Stimulated activated CD4-positive, alpha-beta T cell treated with anti-CD3 and anti-CD28 coated beads, Interleukin-4, amount 100 ng/mL, for 48 hours (primary cell): ENCODE measurements at places on chromosomes 1 and 21.

- no peak for DNase-seq
These were observed 4.8 kb downstream of the CNTN2 start for GRCh38 chr1:205047764-205048231.

GRCh38 chr1:111467865-111468716 is 5.7 kb upstream of the C1orf162 start:
- no peak for DNase-seq

DNA sequence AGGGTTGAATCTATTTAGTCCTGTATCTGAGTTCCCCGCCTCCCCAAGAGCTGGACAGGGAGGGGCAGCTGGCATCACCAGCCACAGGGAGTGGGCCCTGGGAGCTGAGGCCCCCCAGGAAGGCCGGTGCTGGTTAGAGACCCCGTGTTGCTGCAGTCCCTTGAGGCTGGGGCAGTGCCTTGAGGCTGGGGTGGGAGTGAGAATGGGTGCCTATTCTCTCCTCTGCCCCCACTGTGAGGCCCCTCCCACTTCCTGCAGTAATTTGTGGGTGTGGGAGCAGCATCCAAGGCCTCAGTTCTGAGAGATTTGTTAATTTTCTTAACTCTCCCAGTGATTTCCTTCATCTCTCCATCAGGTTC is 2.5 kb upstream of the TRAPPC3 start:
- no peak for DNase-seq

GRCh38 chr1:175277783-175278733 is 85.5 kb upstream of the KIAA0040 start:
- DNase-seq, result no peak

GRCh38 chr1:154445040-154445472 is 39.9 kb downstream of the IL6R start:
- DNase-seq, result no peak

DNA sequence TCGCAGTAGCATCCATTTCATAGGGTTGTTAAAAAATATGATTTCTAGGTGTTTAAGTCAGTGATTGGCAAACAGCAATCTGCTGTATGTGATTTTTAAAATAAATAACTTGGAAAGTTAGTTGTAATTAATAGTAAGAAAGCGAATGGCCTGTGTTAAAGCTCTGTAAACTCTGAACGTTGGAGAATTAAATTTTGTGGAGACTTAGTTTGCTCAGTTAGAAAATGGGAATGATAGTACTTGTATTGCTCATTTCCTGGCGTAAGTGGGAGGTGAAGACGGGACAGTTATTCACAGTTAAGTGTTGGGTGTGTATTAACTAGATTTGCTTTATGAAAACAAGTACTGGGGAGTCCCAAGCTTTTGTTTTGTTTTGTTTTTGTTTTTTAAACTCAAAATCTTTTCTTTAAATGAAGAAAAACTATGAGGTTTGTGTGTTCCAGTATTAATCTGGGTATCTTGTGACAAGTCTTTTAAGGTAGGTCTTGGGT is 995 bp downstream of the CACYBP start:
- DNase-seq, result no peak

DNA sequence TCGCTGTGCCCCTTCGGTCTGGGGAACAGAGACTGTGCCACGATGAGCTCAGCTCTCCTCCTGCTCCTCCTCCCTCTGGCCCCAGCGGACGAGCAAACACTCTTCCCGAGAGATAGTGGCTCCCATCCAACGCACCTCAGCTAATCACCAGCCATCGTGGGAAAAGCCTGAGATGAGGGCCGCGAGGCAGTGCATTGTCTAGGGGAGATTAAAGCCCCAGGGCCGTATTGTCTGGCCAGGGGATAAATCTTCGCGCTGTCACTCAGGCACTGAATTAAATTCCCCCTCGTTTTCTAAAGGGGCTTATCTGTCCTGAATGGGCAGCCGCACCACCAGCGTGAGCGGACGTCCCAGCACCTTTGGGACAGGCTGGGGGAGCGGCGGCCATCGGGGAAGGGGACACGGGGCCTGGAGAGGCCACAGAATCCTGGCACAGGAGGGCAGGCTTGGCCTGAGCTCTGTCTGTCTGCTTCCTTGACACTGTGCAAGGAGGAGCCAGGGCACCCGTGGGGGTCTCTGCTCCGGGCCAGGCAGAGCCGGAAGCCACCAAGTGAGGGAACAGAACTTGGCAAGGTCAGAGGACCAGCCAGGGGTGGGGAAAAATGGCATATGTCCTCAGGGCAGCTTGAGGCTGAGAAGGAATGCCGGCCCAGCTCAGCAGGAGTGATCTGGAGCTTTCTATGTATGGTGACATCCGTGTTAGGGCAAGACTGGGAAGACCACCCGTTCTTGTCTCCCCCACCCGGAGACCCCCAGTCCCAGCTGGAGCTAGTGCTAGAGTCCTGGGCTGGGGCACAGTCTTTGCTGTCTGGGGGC is 32.3 kb downstream of the PRDM16 start:
- no peak for DNase-seq

DNA sequence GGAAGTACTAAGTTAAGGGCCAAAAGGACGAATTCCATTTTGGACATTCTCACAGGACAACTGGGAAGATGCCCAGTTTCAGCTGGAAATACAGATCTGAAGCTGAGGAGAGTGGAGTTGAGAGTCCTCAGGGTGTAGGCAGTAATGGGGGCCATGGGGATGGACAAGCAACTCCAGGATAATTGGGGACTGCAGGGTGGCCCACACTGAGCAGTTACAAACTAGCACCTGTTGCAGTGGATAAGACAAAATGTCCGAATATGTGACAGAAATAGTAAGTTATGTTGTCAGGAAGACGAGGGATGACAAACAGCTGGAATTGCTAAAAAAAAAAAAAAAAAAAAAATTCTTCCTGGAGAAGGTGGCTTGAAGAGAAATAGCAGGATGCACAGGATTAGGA is 34.6 kb upstream of the KANK4 start:
- no peak for DNase-seq

DNA sequence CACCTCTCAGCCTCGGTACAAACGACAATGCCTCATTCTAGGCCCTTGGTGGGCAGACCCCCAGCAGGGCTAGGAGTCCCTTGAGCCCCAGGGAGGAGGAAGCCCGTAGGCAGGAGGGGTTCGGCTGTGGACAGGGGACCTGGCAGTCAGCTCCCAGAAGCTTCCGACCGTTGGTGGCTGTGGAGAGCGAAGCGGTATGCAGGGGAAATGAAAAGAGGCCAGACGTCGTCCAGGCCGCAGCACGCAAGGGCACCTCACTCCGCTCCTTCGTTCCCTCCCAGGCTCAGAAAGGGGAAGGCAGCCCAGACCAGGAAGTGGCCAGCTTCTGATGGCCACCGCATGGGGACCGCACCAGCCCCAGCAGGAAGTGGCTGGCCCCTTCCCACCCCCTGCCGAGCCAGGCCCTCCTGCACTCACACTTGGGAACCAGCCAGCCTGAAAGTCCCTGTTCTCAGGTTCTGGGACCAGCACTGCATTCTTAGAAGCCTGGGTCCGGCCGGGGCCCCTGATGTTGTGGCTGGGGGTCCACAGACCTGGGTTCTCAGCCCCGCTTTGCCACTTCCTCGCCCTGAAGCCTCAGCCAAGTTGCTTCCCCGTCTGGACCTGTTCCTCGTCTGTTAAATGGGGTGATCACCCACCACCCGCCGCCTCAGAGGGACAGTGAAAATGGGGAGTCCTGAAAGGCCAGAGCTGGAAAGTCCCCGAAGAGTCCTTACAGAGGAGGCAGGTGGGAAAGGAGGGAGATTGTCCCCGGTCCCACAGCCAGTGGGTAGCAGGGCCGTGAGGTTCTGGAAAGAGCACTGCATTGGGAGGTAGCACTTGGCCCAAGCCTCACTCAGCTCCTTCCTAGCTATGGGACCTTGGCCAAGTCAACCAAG is 104.0 kb upstream of the RUNX3 start:
- no peak for DNase-seq

GRCh38 chr1:102776071-102776470 is 332.3 kb downstream of the COL11A1 start:
- DNase-seq, result no peak

DNA sequence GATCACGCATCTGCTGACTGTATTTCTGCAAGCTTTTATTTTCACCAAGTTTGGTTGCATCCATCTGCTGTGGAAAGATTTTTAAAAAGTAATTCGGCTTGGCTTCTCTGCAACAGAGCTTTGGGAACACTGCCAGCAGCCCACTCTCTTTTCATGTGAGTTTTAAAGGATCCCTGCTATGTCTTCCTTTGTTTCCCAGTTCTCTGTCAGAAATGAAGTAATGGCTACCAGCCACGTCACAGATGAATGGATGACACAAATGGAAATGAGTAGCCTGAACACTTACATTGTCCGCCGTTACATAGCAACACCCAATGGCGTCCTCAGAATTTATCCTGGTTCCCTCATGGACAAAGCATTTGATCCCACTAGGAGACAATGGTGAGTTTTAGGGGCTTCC is 80.6 kb upstream of the RAVER2 start:
- DNase-seq, result no peak

DNA sequence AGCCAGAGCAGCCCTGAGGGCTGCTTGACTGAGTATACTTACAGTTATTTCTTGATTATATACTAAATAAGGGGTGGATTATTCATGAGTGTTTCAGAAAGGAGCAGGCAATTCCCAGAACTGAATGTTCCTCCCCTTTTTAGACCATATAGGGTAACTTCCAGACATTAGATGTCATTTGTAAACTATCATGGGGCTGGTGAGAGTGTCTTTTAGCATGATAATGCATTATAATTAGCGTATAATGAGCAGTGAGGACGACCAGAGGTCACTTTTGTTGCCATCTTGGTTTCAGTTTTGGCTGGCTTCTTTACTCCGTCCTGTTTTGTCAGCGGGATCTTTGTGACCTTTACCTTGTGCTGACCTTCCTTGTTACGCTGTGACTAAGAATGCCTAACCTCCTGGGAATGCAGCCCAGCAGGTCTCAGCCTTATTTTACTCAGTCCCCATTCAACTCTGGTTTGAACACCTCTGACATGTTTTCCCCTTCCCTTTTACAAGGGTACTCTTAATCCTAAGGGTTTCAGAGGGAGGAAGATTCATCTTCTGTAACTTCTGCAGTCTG is 16.2 kb downstream of the KCTD3 start:
- no peak for DNase-seq

GRCh38 chr21:44549525-44550211 is 1.6 kb downstream of the KRTAP10-2 start:
- no peak for DNase-seq

DNA sequence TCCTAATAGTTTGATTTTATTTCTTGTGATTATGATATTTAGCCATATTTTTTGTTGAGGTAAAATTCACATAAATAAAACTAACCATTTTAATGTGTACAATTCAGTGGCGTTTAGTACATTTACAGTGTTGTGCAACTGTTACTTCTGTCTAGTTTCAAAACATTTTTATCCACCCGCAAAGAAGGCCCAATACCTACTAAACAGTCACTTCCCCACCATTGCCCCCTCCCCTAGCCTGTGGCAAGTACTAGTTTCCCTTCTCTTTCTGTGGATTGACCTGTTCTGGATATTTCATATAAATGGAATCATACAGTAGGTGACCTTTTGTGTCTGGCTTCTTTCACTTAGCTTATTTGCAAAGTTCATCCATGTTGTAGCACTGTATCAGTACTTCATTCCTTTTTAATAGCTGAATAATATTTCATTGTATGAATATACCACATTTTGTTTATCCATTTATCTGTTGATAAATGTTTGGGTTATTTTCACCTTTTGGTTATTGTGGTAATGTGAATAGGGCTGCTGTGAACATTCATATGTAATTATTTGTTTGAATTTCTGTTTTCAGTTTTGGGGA is 4.1 kb downstream of the FLVCR1 start:
- no peak for DNase-seq
